GM12892 (cell line): ENCODE measurements at places on chromosomes 2 and 18.

- no peak for DNase-seq
Measured at GRCh38 chr2:62713837-62714236, 8.3 kb downstream of the EHBP1 start.

- DNase-seq, result no peak
Measured at GRCh38 chr18:6961331-6961730, 156.3 kb downstream of the LAMA1 start.

DNA sequence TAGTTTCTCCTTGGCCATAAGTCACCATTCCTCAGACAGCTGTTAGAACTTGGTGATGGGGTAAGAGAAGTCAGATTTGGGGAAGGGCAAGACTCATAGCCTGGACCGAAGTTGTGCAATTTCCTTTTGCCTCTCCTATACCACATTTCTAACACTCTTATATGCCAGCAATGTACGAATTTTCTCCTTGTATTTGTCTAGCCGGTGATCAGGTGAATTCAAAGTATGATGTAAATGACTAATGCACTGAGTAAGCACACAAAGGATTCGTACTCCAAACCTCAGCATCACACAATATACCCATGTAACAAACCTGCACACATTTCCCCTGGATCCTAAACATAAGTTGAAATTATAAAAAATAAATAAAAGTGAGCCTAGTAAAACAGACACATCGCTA is 1143.5 kb upstream of the CELF4 start:
- DNase-seq, result no peak

GRCh38 chr18:23689616-23690504 is 607 bp downstream of the LAMA3 start:
- no peak for DNase-seq

- DNase-seq, result no peak
Measured at GRCh38 chr2:226579519-226579918, 220.1 kb downstream of the IRS1 start.

DNA sequence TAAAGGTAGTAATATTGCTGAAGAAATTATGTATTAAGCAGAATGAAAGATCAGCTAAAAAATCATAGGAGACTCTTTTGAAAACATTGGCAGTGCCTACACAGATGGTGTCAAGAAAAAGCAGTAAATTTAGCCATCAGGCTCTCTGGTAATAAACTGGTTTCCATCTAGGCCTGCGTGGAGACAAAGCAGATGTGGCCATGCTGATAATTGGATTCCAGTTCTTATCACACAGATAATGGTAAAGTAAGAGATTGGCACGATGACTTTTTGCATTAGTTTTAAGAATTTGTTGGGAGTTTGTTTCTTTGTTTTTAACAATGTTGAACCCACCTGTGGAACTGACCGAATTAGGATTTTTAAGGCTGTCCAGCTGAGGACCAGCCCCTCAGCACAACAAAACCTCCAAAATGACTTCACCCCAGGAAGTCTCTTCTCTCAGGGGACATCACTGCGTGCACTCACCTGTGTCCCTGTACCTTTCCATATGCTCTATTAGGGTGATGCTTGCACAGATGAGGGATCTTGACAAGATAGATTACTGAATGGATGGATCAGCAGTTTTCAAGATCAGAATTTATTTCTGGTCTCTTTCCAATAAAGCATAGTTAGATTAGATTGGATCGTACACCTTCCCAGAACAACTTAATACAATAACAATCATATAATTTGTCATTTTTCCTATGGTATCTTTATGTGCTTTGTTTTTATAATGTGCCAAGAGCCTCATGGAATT is 69.1 kb upstream of the DNAJC10 start:
- DNase-seq, result no peak

DNA sequence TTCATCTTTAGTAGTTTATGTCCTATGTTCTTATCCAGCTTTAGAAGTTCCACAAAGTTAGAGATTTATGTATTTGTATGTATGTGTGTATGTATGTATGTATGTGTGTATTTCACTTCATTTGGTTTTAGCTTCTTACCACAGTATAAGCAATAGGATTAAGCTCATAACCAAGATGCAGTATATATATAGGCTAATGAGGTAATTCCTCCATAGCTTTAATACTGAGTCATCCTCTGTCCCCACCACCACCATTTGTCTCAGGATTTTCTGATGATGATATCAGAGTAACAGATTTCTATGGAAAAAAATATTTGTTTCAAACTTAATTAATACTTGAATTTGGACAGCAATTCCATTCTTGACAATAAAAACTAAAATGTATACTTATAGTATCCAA is 159.2 kb downstream of the SOX11 start:
- no peak for DNase-seq

DNA sequence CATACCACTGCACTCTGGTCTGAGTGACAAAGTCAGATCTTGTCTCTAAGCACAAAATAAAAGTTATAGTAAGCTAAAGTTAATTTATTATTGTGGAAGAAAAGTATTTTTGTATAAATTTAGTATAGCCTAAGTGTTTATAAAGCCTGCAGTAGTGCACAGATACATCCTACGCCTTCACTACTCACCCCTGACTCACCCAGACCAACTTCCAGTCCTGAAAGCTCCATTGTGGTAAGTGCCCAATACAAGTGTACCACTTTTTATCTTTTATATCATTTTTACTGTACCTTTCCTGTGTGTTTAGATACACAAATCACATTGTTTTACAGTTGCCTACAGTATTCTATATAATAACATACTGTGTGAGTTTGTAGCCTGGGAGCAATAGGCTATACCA is 57.5 kb downstream of the UBE2E3 start:
- no peak for DNase-seq

DNA sequence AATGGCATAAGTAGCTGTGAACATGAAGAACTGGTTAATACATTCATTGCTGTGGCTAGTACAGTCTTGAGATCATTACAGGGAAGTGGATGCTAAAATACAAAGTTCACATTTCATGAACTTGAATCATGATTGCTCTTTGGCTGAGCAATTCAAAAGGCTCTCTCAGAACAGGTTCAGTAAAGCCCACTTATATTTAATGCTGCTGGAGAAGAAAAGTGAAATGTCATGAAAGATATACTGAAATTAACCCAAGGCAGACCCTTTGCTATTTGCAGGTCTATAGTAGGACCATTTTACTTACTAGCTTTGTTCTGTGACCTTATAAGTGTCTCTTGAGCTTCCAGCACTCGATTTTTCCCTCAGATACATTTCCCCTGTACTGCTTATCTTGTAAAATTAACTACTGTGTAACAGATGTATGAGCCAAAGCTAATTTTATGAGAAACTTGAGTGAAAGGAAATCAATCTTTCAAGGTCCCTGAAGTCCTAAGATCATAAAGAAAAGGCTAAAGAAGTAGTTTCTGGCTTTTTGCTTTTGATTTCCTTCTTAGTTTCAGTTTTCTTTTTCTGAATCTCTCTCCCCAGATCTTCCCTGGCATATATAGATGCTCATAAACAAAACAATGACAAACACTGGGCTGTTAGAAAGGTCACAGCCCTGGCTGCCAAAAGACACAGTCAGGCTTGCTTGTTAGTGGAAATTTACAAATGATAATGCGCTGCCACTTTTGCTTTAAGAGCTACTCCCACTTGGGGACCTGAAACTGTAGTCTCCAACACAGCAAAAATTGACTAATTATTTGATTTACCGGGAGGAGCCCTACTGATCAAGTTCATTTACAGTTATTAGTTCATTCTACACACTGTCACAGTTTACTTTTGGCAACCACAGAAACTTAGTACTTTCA is 132.7 kb upstream of the XPO1 start:
- DNase-seq, result peak; percentile 18

- DNase-seq, result no peak
Measured at GRCh38 chr2:66555091-66555490, 120.2 kb downstream of the MEIS1 start.

GRCh38 chr2:37985333-37985732 is 60.2 kb downstream of the RMDN2 start:
- no peak for DNase-seq

DNA sequence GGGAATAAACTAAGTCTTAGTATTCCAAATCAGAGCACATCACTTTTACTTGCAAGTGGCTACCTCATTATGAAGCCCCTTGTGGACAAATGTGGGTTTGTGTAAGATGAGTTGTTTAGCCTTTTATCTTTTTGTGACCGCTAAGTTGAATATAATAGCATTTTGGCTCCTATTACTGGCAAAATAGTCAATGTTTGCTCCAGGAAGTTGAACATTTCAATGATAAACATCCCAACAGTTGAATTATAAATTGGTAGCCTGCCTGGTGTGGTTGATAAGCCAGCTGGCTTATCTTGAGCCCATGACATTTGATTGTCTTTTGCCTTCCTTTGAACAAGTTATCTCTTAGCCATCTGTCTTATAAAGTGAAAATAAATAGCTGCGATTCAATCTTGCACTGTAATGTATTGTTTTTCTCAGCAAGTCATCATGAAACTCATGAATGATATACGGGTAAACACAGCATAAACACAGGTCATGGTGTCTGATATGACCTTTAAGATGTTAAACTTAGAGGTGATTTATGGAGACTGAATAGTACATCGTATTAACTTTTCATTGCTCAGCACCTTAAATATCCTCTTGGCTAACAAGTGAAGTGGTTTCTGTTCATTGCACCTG is 338.4 kb downstream of the SOCS6 start:
- DNase-seq, result no peak

DNA sequence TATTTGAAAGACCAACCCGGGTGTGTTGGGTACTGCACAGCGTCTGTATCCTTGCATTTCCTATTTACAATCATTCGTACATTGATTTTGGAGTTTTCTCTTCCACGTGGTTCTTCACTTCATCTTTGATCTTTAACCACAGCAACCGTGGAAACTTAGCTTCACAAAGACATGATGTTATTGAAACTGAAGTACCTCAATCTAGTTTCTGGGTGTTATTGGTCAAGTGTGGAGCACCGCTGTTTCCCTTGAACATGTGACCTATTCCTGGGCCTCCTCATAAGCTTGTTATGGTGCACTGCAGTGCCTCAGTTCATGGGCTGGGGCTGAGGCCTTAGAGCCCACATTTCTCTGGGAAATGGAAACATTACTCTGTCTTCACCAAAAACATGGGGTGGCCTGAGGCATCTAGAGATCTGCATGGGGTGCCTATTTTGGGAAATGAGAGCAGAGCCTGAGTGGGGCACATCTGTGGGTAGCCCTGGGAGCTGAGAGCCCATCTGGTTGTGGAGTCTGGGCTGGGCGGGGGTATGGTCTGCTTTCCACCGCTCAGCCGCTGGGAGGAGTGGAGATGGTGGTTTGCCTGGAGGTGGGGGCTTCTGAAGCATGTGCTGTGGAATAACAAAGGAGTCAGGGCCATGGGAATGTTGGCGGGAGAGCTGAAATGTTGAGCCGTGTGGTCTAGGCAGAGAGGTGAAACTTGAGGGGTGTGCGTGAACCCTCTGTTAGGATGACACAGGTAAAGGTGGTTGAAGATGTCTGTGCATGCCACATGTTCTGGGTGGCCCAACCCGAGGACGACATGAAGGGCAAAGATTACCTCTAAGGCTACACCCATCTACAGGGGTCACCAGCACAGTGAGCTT is 37.4 kb downstream of the ZNF236 start:
- DNase-seq, result no peak

GRCh38 chr2:134445116-134445515 is 191.2 kb downstream of the MGAT5 start:
- DNase-seq, result no peak

DNA sequence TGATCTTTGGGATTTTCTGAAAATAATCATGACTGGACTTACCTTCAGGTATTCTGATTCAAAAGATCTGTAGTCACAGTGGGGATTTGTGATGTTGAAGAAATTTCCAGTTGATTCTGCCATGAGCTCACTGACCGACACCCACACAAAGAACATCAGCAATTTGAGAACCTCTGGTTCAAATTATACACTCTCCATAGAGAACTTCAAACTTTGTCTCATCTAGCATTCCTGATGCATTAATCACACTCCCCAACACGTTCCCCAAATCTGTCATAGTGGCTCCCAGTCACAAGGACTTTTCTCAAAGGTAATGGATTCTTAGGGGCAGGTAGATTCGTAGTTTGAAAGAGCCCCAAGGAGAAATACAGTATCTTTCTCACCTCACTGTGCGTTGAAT is 584.3 kb downstream of the FBXO15 start:
- no peak for DNase-seq

GRCh38 chr2:50126845-50127244 is 905.1 kb downstream of the NRXN1 start:
- no peak for DNase-seq

DNA sequence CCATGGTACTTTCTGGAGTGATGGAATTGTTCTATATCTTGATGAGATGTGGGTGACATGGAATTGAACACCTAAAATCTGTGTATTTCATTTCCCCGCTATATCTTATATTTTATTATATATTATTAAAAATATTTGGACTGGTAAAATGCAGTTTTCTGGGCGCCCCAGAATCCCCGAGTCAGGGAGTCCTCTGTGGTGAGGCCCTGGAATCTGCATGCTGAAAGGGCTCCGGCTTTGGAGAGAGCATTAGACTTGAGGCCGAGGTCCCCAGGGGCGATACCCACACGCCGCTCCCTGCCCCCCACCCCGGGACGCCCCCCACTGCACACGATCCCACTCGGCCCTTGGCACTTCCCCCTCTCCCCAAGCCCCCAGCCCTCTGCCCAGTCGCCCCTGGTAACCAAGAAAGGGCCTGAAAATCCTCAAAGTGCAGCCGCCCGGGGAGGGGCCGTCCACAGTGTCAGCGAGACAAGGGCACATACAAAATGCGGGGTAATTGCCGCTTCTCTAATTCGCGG is 126.0 kb downstream of the ZFP36L2 start:
- DNase-seq, result no peak

GRCh38 chr18:3340015-3340681 is 78.2 kb downstream of the MYL12B start:
- no peak for DNase-seq

- DNase-seq, result no peak
Measured at GRCh38 chr2:109720380-109721106, 73.6 kb upstream of the RGPD5 start.

DNA sequence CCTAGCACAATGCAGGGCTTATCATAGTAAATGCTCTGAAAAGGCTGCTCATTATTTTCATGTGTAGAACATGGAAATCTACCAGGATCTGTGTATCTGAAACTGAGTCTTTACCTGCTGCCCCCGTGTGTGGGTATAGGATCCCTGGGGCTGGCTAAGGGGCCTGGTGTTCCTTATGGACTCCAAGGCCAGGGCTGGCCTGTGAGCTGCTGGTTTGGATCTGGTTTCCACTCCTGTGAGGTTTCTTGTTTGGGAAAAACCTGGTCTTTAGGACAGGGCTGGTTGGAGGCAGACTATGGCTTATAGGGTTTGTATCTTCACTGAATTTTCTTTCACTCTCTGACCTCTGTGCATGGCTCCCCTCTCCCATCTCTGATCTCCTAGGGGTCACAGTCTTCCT is 80.8 kb downstream of the DYSF start:
- no peak for DNase-seq

DNA sequence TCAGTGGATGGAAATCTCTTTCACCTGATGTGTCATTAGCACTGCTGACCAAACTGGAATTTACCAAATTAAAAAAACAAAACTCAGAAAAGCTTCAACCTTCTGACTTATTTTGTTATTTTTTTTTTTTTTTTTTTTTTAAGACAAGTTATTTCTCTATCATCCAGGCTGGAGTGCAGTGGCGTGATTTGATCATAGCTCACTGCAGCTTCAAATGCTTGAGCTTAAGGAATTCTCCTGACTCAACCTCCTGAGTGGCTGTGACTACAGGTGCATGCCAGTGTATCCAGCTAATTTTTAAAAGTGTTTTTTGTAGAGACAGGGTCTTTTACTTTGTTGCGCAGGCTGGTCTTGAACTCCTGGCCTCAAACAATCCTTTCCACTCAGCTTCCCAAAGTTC is 155.6 kb downstream of the LRRTM1 start:
- DNase-seq, result no peak

GRCh38 chr2:73205611-73206010 is 3.2 kb downstream of the NOTO start:
- DNase-seq, result no peak

- no peak for DNase-seq
Measured at GRCh38 chr18:21914739-21915319, 174.2 kb downstream of the MIB1 start.
